Left ventricle myocardium inferior (tissue), 1 donor: ENCODE measurements at places on chromosomes 4 and X.

DNA sequence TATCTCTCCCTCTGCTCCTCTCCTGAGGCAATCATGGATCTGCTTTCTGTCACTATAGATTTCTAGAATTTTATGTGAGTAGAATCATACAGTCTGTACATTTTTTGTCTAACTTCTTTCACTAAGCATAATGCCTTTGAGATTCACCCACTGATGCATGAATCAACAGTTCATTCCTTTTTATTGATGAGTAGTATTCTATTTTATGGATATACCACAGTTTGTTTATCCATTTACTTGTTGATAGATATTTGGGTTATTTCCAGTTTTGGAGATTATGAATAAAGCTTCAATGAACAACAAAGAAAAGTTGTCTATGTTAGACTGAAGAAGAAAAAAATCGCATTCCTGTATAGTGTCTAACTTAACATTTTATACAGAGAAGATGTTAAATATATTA lies 30.5 kb downstream of the PHKA1 start:
- DNase-seq, result no peak

GRCh38 chr4:111930659-111931058 lies 214.6 kb upstream of the FAM241A start:
- DNase-seq, result no peak

GRCh38 chr4:27267339-27267969 lies 406.8 kb downstream of the STIM2 start:
- DNase-seq, result no peak

DNA sequence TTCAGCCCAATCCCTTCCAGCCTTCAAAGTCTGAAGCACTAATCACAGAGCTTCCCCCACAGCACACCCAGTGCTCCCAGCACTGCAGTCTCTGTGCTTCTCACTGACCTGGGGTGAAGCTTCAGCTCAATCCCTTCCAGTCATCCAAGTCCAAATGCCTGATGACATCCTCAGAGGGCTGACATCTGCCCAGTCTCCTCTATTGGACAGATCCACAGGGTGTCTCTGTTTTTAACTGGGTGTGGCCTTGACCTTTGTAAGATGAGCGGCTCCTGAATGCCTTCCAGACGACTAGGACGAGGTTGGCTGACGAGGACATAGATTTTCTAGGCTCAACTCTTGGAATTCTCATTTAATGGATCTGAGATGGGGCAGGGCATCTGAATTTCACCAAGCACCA lies 7.6 kb upstream of the SLC2A9 start:
- DNase-seq, result no peak

- no peak for DNase-seq
Measured at GRCh38 chr4:169201222-169202144, 69.3 kb downstream of the SH3RF1 start.

- DNase-seq, result no peak
Measured at GRCh38 chr4:78990938-78991810, 51.9 kb upstream of the PAQR3 start.

DNA sequence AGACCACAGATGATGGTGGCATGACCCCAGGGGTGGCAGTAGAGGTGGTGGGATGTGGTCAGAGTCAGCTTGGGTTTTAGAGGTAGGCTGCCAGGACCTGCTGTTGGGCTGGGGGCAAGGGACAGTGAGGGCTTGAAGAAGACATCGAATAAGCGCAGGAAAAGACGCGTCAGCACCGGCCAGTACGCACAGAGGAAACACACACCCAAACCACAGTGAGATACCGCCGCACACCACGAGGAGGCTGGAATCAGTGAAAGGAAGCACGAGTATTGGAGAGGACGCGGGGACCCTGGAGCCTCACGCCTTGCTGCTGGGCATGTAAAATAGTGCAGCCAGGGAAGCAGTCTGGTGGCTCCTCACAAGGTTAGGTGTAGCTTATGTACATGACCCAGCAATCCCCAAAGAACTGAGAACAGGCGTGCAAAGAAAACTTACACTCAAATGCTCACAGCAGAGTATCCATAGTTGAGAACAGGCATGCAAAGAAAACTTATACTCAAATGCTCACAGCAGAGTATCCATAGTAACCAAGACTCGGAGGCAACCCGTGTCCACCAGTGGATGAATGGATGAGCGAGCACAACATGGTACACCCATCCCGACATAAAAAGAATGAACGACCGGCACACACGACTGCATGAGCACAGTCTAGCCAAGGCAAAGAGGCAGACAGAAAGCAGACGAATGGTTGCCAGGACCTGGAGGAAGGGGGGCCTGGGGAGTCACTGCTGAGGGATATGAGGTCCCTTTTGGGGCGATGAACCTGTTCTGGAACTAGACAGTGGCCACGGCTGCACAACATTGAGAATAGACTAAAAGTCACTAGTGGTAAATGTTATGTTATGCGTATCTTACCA lies 13.3 kb downstream of the PDZD4 start:
- DNase-seq, result no peak

- DNase-seq, result no peak
Measured at GRCh38 chr4:80071604-80072227, 1.3 kb downstream of the ANTXR2 start.

DNA sequence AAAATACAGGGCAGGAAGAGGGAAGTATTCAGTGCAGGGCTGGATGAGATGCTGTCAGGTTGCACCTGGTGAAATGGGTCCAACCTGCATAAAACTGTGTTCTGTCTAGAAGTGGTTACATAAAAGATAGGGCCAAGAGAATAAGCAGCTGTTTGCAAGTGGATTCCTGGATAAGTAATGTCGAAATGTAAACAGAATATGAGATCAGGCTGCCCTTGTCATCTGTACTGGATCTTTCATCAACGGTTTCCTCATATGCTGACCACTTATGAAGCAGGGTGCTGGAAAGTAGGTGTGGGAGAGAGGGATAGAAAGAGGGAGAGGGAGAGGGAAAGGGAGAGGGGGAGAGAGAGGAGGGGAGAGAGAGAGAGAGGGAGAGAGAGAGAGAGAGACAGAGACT lies 349.8 kb upstream of the CPEB2 start:
- no peak for DNase-seq

DNA sequence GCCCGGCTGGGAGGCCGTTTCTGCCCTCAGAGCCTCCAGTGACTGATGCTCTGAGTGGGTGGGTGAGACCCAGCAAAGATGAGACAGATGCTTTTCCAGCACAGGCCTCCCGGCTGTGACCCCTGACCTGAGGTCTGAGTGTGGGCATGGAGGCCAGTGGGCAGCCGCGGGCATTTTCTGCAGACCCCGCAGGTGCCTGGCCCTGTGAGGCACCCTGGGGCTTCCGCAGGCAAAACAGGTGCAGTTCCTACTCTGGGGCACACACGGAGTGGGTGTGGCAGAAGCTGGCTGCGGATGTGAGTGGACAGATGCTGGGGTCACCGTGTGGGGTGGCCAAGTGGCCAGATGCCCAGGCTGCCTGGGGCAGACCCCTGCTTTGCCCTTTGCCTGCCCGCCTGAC lies 14.8 kb downstream of the HTRA3 start:
- no peak for DNase-seq

DNA sequence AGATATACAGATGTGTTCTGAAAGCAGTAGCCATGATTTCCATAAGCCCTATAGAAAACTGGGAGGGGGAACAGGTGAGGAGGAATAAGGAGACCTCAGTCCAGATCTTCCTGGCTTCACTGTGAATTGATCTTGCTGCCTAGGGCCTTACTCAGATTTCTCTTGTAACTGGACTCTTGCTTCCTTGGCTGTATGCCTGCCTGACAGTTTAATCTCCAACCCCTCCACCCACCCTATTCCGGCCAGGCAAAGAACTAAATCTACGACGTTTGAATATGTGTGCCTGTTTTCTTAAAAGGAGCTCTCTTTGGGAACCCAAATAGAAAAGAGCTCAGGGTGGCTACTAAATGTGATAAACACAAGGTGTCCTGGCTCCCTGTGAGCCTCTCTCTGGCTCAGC lies 173.0 kb downstream of the GPC3 start:
- no peak for DNase-seq

DNA sequence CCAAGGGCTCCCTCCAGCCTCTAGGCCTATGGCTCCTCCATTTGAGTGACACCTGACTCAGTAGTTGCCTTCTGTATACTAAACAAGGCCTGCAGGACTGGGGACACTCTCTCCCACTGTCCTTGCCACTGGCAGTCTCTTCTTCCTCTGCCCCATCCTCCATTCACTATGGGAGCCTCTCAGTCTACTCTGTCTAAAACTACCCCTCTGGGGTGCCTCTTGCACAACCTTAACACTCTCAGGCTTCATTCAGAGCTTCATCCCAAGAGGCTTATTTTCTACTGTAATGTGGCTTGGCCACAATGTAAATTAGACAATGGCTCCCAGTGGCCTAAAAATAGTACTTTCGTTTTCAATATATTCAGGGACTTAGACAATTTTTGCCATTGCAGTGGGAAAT lies 133.0 kb downstream of the ZC4H2 start:
- no peak for DNase-seq

GRCh38 chr4:62709618-62710252 lies 1509.6 kb downstream of the ADGRL3 start:
- no peak for DNase-seq

- no peak for DNase-seq
Measured at GRCh38 chr4:186258216-186258811, 7.7 kb upstream of the F11 start.

GRCh38 chrX:77167993-77168392 lies 279.2 kb upstream of the FGF16 start:
- DNase-seq, result no peak

DNA sequence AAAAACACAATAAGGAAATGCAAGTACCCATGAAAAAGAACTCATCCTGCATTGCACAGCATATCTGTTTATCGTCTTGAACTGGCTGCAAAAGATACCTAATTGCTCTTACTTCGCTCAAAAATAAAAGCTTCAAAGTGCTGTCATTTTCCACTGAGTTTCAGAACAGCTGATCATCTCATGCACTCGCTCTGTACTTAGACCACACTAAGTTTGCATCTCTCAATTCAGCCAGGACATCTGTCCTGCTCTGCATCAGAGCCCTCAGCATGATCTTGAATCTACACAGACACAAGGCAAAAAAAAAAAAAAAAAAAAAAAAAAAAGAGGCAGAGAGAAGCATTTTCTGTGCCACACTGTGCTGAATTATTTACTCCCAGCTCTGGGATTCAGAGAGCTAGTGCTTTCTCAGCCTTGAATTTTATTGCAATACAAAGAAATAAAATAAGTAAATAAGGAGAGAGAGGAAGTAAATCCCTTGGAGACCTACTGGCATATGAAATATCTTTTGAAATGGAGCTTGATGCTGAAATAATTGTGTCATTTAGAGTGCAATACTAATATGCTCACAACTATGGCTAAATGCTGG lies 81.3 kb downstream of the PPP1R2C start:
- no peak for DNase-seq

DNA sequence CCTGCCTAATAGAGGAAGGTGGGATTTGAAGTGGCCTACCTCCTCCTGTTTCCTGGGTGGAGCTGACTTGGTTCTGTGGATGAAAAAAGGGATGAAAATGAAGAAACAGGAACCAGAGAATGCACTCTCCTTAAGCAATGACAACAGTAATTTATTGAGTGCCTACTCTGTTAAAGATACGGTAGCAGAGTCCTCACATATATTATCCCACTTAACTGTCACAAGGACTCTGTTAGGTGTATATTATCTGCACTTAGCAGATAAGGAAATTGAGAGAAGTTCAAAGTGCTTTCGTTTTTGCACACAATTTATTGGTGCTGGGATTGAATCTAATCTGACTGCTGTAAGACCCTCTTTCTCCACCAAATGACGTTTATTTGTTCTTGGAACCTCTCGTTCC lies 301.2 kb downstream of the PACRGL start:
- DNase-seq, result no peak

DNA sequence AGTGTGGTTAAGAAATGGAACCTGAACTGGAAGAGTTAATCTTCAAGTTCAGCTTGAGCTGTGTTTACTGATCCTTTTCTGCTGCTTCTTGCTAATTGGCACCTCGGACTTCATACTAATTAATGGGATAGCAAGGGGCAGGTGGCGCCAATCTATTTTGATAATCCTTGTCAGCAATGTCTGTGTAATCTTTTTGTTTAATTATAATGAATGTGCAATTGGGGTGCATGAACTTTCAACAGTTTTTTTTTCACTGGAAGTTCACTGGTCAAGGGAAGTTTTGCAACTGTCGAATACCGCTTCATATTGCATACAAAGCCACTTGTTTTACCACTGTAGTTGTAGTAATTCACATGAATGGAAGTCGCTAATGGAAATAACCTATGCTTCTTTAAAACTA lies 261.0 kb downstream of the BMPR1B start:
- DNase-seq, result no peak

- DNase-seq, result no peak
Measured at GRCh38 chrX:101206471-101206870, 13.1 kb upstream of the DRP2 start.

GRCh38 chrX:113906168-113906567 lies 677.7 kb upstream of the HTR2C start:
- no peak for DNase-seq

- DNase-seq, result no peak
Measured at GRCh38 chr4:132982151-132982550, 166.9 kb upstream of the PCDH10 start.

DNA sequence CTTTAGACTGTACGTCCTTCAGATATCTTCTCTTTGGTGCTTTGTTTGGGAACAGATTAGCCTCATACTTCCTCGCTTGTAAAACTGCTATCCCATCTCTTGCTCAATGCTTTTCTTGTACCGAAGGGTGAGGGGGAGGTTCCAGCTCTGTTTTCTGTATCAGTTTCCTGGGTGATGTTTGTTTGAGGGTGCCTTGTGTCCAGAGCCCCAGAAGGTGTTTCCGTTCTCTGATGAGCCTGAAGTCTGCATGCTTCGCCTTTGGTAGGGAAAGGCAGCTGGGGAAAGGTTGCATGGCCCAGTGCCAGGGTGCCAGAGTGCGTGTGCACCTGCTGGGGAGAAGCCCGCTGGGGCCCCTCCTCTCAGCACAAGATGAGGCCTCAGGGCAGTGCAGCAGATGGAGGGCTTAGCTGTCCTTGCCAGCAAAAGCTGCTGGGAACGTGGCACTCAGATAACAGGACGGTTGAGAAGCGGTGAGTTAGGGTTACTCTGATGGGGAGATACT lies 73.7 kb downstream of the TBL1X start:
- DNase-seq, result no peak

- DNase-seq, result no peak
Measured at GRCh38 chr4:138859254-138859653, 156.3 kb upstream of the NOCT start.
